ENCODE measurements at places on chromosomes 1 and 21.

- peak; percentile 69 for DNase-seq
These were observed 4.1 kb downstream of the CNN3 start for GRCh38 chr1:94922761-94923331.

DNA sequence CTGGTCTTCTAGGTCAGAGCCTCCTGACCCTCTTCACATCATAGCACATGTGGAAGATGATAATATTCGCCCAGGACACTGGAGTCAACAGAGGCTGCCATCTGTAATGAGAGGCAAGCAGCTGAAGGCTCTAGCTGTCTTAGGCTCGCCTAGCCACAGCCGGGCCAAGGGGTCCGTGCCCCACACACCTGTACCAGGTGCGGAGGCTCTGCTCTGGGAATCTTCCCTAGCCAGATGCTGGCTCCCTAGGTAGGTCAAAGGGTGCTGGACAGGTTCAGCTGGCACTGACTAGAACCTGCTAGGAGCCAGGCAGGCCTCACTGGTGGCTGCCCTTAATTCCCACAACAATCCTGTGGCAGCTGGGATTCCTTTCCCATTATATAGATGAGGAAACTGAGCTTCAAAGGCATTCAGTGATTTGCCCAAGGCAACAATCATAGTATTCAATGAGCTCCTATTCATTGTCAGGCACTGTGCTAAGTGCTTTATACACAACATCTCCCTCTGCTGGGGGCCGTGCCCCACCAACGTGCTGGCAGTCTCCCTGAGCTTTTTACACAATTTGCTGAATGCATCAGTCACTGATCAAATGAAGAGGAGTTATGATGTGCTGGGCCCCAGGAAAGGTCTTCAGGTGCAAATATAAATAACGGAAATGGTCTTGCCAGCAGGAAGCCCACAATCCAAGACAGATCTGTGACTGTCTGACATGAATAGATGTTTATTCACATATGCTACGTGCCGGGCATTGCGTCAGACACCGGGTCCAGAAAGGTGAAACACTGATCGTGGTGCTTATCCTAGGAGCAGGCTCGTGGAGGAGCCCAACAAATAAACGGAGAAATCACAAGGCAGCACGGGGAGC is 58.0 kb downstream of the DDX20 start:
- no peak for DNase-seq

- DNase-seq, result no peak
These were observed 33.9 kb upstream of the LAMC2 start for GRCh38 chr1:183152180-183152579.

DNA sequence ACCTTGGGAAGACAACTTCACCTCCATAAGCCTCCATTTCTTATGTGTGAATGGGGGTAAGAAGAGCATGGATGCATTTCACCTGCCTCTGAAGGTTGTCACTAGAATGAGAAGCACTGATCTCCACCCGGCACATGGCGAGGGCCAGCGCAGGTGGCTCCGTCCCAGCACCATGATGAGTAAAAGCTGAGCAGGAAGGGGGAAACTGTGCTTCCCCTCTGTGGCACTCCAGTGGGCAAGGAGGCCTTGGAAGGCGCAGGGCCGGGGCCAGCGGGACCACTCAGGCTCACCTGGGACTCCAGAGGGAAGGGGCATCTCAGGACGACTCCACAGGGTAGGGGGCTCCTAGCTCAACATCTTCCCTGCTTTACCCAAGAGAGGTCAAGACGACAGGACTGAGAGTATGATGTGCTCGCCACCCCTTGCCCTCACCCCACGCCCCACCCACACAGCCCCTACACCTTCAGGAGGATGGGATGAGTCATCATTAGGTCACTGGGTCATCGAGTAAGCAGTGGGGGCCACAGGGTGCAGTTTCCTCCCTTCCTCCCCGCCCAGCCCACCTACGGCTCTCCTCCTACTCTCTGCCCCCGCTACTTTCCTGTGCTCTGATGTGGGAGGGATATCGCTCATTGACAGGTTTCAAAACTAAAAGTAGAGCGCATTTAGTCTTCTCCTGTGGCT is 112.1 kb downstream of the HIVEP3 start:
- no peak for DNase-seq

DNA sequence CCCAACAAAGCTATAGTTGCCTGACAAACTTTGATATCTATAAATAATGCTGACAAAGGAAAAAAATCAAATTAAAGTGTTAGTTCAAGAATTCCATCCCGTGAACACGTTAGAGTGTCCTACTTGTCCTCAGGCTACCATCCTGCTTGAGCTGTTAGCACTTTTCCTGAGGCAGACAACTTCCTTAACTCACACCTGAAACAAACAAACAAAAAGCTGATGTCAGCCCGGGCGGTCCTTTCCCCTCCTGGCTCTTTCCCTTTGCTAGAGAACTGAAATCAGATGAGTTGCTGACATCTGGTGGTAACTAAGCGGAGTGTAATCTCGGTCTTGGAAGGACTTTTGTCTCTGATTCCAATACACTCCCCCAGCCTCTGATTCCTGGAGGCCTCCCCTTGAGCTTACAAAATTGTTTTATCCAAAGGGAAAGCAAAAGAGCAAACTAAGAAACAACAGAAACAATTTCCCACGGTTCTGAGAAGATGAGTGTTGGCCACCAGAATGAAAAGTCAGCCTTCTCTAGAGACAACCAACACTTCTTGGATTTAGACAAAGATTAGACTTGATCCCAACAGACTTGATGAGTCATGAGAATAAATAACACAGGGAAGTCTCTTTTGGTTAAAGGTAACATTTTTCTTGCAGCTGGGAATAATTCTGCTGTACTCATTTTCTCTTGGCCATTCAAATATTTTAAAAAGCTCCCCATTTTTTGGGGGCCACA is 135.4 kb downstream of the PROX1 start:
- DNase-seq, result peak; percentile 85

GRCh38 chr1:186179231-186179630 is 195.8 kb downstream of the TPR start:
- DNase-seq, result no peak

DNA sequence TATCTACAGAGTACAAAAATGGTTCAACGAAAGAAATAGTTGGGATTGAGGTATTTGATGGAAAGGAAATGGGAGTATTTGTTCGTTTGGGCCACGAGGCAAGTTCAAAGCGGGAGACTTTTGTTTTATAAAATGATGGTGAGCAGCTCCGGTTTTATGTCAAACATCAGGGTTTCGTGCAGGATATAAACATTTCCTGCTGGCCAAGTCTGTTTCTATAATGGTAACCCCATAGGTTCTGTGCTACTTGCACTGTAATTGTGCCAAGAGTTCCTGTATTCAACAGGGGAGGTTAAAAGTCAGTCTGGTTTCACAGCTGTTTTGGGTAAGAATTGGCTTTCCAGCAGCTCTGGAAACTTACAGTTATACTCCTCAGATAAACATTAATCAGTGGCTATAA is 290.3 kb upstream of the NRIP1 start:
- DNase-seq, result peak; percentile 17

DNA sequence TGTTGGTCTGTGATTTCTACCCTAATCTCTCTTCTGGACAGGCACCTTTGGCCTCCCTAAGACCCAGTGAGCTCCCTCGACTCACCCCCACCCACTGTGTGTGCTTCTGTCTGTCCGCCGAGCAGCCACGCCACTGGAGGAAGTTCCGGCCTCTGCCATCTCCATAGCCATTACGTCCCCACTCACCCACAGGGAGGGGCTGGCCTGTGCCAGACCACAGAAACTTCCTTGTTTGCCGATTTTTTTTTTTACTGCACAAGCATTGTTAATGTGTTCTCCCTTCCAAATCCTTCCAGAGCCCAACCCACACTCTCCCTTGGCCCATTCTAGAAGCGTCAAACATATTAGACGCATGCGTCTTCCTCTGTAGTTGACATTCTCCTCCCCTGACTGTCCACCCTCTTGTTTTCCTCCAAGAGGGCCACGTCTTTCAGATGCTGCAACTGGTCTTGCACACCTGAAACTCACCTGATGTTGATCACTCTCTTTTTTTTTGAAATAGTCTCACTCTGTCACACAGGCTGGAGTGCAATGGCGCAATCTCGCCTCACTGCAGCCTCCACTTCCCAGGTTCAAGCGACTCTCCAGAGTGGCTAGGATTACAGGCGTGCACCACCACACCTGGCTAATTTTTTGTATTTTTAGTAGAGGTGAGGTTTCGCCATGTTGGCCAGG is 72.3 kb downstream of the EVA1C start:
- DNase-seq, result no peak

DNA sequence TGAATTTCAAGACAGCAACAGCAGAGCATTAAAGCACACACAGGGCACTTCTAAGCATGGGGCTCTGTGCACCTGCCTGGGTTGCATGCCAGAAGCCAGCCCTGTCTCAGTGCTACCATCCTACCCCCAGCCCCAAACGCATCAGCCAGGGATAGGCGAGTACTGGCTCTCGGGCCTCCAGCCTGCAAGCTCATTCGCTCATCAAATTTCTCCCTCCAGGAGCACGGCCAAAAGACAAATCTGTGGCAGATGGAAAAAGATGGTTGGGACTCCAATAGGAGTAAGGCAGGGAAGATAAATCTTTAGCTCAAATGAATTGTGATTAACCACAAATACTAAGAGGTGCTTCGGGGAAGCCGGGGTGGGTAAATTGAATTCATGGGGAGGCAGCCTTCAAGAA is 189.6 kb downstream of the KAZN start:
- peak; percentile 37 for DNase-seq

- no peak for DNase-seq
These were observed 15.9 kb upstream of the MUTYH start for GRCh38 chr1:45356186-45356585.
